LHCN-M2 (cell line): ENCODE measurements at places on chromosomes 7 and 10. TPM values are rescaled to one million over a fixed set of nuclear protein-coding genes. Genes with fewer than 3 reads are reported as not detected.

PVRIG gene
- total RNA-seq = not detected in 2 replicates

SUPV3L1 gene
- 24.9 and 26.0 TPM in 2 replicates for total RNA-seq

PON3 gene
- total RNA-seq = not detected in 2 replicates

GRCh38 chr7:101231644-101232043, 6.0 kb downstream of the CLDN15 start:
- no peak for DNase-seq

GRCh38 chr7:106768324-106768751, 96.7 kb upstream of the PIK3CG start:
- no peak for DNase-seq

DNA sequence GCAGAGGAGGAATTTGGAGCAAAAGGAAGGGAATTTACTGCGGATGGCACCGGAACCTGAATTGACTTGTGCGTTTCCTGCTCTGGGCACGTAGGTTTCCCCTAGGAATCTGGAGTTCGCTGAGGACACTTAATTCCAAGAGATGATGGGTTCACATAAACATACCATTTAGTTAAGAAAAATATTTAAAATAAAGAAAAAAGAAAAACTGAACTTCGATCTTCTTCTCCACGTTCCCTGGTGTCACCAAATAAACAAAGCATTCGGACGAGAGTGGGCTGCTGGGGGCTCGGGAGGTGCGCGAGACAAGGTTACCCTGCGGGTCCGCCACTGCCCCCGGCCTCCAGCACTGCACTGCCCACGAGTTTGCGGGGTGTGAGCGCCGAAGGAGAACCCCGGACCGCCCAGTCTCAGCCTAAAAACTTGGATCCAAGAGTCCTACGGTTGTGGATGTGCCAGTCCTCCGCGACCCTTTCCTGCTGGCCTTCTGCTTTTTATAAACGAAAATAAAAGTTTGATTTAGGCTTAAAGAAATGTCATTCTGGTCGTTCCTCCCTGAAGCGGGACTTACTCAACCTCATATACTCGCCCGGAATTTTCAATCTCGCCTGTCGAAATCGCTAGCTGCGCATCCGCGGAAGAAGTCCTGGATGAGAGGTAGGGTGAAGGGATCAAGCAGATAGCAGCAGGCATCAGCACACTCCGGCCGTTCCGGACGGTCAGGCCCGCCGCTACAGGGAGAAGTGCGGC, 30.3 kb downstream of the SKIDA1 start:
- no peak for DNase-seq
